ENCODE measurements at places on chromosomes 4 and X.

- no peak for DNase-seq
Observed at GRCh38 chrX:78027798-78028197, 58.4 kb upstream of the PGAM4 start.

DNA sequence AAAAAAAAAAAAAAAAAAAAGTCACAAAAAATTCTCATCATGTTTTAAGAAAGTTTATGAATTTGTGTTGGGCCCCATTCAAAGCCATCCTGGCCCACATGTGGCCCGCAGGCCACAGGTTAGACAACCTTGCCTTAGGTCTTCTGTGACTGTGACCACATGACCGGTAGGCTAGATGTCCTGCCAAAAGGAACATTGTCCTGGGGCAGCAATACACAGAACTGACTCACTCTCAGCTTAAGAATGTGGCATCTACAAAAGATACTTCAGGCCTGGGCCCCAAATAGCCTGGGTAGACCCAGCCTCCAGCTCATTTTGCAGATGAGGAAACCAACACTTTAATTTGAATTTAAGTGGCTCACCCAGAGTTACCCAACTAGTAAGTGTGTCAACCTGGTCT lies 10.0 kb downstream of the AWAT2 start:
- no peak for DNase-seq

- no peak for DNase-seq
Observed at GRCh38 chr4:119728692-119729593, 100.3 kb upstream of the PDE5A start.

GRCh38 chr4:41883988-41884734 lies 51.1 kb upstream of the TMEM33 start:
- DNase-seq: no peak

GRCh38 chr4:46594661-46595060 lies 204.7 kb upstream of the GABRA2 start:
- DNase-seq: no peak

- DNase-seq: no peak
Observed at GRCh38 chr4:958314-958665, 15.1 kb downstream of the DGKQ start.

DNA sequence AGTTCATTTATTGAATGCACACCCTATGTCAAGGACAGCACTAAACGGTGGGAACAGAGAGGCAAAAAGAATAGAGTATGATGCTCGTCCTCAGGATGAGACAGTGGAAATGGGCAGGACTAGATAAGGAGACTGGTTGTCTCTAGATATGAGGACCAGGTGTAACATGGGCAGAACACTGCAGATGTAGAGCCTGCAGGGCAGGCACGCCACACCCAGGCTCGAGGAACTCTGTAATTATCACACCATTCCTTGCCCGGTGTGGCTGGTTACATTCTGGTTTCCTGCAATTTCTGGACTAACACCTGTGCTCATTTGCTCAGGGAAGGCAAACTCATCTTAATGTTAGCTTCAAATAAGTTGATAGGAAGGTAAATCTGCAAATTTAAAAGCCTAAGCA lies 334.4 kb downstream of the DHX15 start:
- DNase-seq: no peak

DNA sequence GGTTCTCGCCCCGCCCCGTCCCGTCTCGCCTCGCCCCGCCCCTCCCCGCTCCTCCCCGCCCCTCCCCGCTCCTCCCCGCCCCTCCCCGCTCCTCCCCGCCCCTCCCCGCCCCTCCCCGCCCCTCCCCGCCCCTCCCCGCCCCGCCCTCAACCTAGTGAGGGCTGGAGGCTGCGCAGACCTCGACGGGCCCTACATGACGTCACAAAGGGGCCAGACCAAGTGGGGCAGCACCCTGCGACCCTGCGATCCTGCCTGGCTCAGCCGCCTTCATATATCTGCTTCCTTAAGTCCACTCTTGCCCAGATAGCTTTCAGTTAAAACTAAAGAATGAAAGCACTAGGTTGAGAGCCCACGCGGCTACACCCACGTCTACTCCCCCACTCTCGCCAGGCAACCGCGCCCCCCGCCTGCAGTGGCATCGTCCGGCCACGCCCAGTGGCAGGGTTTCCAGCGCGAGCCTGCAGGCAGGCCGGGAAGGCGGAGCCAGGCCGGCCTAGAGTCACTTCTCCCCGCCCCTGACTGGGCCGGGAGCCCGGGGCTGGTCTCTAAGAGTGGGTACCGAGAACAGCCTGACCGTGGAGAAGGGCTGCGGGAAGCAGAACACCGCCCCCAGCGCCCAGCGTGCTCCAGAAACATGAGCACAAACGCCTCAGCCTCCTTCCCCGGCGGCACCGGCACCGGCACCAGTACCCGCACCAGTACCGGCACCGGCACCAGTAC lies 1.5 kb upstream of the MAOA start:
- DNase-seq: peak; percentile 70

GRCh38 chr4:119683518-119683917 lies 54.9 kb upstream of the PDE5A start:
- DNase-seq: no peak

GRCh38 chr4:40763228-40763716 lies 13.5 kb downstream of the NSUN7 start:
- DNase-seq: peak; percentile 36

GRCh38 chr4:155271557-155271956 lies 63.1 kb downstream of the NPY2R start:
- DNase-seq: no peak

DNA sequence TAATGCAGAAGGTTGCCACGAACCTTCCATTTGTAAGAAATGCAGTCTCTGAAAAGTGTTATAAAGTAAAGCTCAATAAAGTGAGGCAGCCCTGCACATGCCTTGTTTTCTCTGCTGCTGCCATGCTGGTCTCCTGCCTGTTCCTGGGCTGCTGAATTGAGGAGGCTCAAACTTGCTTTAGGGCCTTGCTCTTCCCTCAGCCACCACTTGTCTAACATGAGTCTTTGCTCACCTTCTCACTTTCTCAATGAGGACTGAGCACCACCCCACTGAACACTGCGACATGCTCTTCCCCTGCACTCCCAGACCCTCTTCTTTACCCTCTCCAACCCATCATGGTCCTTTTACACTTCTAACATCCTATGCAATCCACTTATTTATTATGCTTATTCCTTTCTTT lies 25.2 kb upstream of the MFAP3L start:
- no peak for DNase-seq

GRCh38 chr4:76850010-76850441 lies 47.9 kb downstream of the SOWAHB start:
- DNase-seq: no peak

- DNase-seq: no peak
Observed at GRCh38 chr4:177923888-177924287, 481.7 kb upstream of the AGA start.

GRCh38 chr4:188383180-188383579 lies 243.9 kb downstream of the TRIML1 start:
- no peak for DNase-seq

DNA sequence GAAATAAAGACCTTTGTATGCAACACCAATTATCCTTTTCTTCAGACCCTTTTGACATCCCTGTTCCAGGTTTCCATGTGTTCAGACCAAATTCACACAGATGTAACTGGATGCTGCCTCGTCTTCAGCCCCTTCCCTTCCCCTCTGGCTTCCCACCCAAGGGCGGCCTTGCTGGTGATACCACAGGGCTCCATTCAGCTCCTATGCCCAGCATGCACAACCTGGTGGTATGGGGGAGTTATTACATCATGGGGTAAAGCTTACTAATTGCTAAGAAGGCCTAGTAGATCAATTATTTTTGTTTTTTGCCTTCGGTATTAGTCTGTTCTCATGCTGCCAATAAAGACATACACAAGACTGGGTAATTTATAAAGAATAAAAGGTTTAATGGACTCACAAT lies 317.0 kb upstream of the CXXC4 start:
- no peak for DNase-seq

GRCh38 chrX:120213438-120214265 lies 37.0 kb upstream of the ZBTB33 start:
- peak; percentile 15 for DNase-seq

- no peak for DNase-seq
Observed at GRCh38 chr4:168263039-168263438, 55.5 kb downstream of the DDX60 start.

DNA sequence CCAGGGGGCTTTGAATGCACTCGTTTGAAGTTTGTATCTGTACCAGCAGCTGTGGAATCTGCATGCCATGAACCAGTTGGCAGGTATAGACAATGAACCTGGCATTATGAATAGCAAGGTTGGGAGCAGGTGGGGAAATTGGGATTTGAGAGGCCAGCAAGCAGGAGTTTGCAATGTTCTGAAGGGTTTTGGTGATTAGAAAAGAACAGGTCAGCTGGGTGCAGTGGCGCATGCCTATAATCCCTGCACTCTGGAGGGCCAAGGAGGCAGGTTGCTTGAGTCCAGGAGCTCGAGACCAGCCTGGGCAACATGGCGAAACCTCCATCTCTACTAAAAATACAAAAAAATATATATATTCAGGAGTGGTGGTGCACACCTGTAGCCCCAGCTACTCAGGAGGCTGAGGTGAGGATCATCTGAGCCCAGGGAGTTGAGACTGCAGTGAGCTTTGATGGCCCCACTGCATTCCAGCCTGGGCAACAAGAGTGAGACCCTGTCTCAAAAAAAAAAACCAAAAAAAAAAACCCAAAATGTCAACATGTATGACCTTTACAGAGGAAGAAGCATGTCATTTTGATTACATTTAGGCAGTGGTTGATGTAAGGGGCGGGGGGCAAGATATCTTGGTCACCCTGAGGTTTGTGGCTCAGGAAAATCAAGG lies 63.9 kb downstream of the TSC22D3 start:
- DNase-seq: no peak

DNA sequence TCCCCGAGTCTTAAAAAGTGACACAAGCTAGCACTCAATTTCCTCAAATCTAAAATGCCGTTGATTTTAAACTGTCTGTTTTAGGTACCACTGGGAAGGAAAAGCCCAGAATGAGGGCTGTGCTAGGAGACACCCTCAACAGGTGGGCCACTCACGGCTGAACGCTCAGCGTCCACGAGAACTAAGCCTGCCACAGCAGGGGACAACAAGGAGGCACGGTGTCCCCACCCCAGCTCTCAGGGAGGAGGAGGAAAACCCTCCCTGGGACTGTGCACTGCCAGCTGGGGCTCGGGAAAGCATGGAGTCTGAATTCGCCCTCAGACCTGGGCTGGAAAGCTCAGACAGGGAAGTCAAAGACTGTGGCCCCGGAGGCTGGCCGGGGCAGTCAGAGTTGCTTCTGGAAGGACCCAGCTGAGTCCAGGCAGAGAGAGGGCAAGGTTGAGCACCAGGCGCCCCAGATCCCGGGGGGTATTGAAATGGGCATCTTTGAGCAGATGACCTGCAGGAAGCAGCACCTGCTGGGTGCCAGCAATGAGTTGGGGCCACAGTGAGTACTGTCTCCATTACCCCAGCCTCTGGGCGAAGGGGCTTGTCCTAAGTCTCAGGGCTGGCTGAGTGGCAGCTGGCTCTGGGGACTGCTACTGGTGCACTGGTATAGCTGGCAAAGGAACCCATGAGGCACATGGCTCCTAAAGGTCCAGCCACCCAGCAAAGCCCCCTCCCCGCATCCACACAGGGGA lies 769 bp upstream of the CPZ start:
- no peak for DNase-seq

GRCh38 chr4:99710020-99710419 lies 52.4 kb upstream of the C4orf54 start:
- DNase-seq: no peak

GRCh38 chr4:7015383-7016035 lies 27.7 kb upstream of the TADA2B start:
- no peak for DNase-seq

- DNase-seq: no peak
Observed at GRCh38 chr4:4333265-4333706, 43.2 kb downstream of the ZBTB49 start.

DNA sequence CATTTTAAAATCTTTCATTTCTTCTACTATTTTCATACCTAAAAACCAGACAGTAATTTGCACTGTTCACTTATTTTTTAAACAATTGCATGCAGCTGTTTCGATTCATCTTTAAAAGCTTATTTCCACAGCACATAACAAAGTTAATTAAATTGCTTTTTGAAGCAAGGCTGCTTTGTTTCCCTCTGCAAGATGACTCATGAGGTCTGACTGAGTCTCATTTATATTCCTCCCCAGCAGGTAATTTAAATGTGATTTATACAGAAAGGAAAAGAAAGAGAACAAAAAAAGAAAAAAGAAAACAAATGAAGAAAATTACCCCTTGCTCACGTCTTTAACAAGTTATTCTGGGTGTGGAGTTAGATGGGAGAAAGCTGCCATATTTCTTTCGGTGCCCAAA lies 22.8 kb downstream of the VMA21 start:
- no peak for DNase-seq

DNA sequence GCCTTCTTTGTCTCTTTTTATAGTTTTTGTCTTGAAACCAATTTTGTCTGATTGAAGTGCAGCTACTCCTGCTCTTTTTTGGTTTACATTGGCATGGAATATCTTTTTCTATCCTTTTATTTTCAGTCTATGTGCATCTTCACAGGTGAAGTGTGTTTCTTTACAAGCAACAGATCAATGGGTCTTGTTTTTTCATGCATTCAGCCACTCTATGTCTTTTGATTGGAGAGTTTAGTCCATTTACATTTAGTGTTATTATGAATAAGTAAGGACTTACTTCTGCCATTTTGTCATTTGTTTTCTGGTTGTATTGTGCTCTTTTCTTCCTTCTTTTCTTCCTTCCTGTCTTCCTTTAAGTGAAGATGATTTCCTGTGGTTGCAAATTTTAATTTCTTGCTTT lies 224.4 kb downstream of the SLC39A8 start:
- no peak for DNase-seq
